ENCODE measurements at places on chromosomes 1 and 21.

- DNase-seq, result no peak
These were observed 399.9 kb upstream of the RUNX1 start for GRCh38 chr21:35448876-35449599.

GRCh38 chr1:245016700-245017099 lies 138.1 kb upstream of the KIF26B start:
- DNase-seq, result no peak

DNA sequence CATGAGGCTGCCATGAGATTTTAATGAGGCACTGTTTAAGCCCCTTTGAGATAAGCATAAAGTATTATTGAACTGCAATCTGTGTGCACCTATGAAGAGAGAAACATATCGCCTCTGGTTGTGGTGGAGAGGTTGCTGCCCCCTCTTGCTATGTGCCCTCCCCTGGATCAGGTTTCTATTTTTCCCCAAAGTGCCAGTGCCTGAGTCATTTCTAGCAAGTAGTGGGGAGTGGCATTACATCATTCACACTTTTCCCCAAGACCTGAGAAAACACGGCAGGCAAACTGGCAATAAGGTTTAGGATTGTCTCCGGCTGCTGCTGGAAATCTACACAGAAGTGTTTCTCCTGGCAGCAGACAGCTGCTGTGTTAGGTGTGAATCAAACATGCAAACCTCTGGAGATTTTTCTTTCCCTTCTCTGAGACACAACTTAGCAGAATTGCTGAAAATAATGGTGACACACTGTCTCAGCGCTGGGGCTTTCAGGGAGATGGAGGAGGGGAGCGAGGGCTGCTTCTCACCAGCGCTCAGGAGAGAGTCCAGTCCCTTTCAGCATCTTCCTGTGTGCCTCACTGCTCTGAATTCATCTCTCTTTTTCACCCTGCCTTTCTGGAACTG lies 13.7 kb upstream of the RGS16 start:
- no peak for DNase-seq

DNA sequence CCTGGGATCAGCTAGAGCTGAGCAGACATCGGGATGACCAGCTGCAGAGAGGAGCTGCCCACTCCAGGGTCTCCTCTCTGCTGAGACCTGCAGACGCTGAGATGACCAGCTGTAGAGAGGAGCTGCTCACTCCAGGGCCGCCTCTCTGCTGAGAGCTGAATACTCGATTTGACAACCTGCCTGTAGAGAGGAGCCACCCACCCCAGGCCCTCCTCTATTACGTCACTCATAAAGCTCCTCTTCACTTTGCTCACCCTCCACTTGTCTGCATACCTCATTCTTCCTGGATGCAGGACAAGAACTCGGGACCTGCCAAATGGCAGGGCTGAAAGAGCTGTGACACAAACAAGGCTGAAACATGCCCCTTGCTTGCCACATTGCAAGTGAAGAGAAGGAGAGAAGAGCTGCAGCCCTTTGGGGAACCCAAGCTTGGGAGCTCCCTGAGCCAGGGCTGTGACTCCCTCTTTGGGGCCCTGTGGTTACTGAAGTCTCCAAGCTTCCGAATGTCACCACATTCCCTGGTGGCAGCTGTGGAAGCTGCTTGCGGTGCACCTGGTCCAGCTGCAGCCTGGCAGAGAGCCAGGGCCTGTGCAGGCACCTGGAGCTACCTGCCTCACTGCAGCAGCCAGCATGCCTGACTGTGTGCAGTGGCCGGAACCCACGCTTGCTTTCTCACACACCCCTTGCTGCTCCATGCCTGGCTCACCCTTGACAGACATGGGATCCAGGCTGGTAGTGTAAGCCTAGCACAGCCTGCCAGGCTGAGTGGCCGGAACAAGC lies 59.6 kb downstream of the CC2D1B start:
- no peak for DNase-seq

GRCh38 chr1:66747501-66747900 lies 4.8 kb upstream of the DYNLT5 start:
- DNase-seq, result no peak

DNA sequence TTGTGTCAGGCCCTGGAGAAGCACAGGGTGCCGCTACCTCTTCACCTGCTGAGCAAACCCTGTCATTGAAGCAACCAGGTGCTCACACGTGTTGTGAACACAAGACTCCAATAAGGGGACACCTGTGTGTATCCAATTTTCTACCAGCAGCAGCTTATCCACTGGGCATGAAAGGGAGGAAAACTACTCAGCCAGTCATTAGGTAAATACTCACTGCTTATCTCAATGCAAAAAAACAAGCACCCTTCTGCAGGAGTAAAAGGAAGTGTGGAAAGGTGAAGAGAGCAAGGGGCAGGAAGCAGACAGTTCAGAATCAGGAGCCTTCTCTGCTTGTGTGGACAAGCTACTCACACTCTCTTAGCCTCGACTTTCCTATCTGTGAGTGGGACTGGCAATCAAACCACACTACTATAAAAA lies 148.9 kb downstream of the ETS2 start:
- no peak for DNase-seq

DNA sequence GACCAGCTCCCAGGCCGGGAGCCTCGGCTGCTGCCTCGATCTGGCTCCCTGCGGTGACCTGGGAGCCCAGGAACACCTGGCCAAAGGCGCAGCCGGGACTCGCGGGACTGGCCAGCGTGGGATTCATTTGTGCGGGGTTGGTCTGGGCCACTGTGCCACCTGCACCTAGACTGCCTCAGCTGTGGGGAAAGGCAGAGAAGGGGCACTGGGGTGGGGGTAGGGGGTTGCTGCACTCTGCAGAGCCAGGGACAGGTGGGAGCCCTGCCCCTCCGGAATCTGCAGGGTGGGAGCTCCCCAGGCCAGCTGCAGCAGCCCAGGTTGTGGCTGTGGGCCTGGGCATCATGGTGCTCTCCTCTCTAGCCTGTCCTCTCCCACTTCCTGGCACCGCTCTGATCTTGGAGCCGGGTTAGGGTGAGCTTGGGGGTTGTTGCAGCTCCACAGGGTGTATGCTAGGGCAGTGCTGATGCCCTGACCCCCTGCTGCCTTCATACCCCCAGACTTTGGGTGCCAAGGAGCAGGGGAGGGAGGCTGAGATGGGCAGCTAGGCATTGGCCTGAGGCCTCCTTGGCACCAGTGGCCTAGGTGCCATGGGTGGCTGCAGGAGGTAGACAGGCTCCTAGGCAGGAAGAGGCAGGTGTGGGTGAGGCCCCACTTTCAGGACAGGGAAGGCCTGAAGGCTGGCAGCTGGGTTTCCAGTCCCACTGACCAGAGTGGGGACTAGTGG lies 57.5 kb upstream of the ETV3 start:
- DNase-seq, result no peak

DNA sequence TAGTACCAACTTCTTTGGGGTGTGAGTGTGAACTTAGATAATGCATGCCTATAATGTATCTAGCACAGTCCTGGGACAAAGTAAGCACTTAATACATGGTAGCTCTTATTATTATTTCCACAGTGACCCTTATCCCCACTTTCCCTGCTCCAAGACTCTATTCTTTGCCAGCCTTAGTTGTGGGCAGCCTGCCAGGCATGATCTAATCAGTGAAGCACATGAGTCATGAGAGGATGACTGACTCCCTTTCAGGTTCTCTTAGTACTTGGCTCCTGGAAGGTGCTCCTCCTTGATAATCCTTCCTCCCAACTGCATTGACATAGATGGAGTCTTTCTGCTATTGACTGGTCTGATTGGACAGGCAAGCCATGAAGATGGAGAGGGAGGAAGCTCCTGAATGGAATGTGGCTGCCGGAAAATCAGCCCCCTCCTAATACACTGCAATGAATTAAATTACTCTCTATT lies 17.4 kb upstream of the GNG12 start:
- no peak for DNase-seq

GRCh38 chr1:208164609-208165008 lies 79.6 kb downstream of the PLXNA2 start:
- no peak for DNase-seq

GRCh38 chr1:244239261-244239770 lies 188.2 kb downstream of the ZBTB18 start:
- no peak for DNase-seq

- no peak for DNase-seq
These were observed 14.9 kb downstream of the STX12 start for GRCh38 chr1:27787895-27788294.

- no peak for DNase-seq
These were observed 5.2 kb downstream of the NFIA start for GRCh38 chr1:61087571-61087970.

DNA sequence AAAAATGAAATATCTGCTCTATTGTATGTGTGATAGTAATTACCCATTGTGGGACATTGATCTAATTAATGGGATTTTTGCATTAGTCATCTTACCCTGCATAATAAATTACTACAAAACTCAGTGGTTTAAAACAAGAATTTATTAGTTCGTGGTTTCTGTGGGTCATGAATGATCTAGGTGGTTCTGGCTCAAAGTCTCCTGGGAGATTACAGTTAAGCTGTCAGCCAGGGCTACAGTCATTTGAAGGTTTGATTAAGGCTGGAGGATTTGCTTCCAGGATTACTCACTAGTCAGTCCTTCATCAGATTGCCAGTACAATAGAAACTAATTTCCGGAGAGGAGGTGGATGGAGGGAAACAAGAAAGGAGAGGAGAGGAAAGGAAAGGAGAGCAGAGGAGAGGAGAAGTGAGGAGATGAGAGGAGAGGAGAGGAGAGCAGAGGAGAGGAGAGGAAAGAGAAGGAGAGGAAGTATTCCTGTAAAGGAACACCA lies 60.4 kb upstream of the TNFSF4 start:
- no peak for DNase-seq

DNA sequence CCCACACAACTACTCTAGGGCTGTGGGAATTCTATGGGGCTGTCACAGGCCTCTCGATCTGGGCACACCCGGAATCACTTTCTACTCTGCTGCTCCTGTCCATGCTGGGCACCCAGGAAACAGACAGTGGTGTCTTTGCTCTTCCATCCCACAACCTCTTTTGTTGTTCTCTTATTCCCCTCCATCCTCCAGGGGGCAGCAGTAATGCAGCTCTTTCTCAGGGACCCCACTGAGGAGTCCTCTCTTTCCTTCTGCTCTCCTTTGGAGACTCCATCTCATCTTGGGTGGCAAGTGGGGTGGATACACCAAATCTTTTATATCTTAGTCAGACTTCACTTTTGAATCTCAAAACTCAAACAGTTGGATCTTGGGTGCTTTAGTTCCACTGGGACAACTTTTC lies 206.3 kb downstream of the HS2ST1 start:
- DNase-seq, result no peak

GRCh38 chr1:166391279-166392066 lies 224.7 kb upstream of the FAM78B start:
- no peak for DNase-seq
